ENCODE measurements at places on chromosomes 13 and 19.

DNA sequence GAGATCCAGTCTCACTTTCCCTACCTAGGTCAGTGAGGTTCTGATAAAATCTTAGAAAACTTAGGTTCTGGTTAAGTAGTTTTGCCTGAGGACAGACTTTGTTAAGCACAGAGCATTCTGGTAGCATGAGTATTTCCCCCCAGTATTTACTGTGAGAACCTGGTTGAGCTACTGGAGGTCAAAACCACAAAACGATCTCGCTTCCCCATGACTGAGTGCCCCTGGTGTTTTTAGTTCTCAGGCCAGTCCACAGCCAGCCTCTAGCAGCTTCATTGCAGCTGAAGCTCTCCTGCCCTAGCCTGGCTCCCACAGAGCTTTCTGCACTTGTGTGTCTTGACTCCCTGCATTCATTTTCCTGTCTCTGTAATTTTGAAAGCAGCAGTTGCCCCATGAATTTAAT, 1138.2 kb downstream of the UQCRFS1 start:
- no peak for DNase-seq

DNA sequence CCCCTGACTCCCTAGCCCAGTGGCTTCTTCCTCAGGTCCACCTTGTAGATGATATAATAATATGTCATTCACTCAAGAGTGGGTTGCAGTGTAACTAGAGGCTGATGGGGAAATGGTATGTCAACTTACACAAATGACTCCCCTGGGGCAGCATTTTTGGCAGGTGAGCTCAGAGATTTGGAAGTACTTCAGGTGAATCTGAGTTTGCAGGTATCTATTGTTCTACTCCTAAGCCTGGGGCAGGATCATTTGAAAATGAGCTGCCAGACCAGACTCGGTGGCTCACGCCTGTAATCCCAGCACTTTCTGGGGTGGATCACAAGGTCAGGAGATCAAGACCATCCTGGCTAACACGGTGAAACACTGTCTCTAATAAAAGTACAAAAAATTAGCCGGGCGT, 11.6 kb upstream of the CNMD start:
- DNase-seq: no peak

DNA sequence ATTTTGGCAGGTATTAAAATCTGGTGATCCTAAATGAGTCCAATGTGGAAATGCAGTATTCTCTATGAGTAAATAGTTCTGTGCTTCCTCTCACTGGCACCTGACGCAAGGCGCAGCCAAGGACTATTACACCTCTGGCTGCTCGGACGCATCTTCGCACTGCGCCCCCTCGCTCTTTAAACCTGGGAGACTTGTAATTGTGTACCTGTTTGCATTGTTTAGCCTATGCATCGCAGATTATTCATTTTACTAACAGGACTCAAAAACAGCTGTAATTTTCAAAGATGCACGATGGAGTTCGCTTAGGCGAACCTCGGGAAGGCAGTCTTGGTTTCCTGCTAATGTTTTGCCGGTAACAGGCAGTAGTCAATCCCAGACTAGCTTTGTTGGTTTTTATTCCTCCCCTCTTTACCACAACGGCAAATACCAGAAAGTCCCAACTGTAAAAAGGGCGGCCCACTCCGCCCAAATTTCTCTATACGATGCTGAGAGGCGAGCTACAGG, 113.2 kb downstream of the KCNRG start:
- no peak for DNase-seq

- DNase-seq: no peak
Measured at GRCh38 chr19:1018932-1019615, 1.8 kb downstream of the TMEM259 start.

- DNase-seq: no peak
Measured at GRCh38 chr13:102038787-102039186, 363.1 kb downstream of the FGF14 start.

- DNase-seq: no peak
Measured at GRCh38 chr13:59356607-59357006, 807.1 kb downstream of the DIAPH3 start.

Measured in iPS DF 19.7 (cell line).